ENCODE measurements at places on chromosomes 16 and 17.

DNA sequence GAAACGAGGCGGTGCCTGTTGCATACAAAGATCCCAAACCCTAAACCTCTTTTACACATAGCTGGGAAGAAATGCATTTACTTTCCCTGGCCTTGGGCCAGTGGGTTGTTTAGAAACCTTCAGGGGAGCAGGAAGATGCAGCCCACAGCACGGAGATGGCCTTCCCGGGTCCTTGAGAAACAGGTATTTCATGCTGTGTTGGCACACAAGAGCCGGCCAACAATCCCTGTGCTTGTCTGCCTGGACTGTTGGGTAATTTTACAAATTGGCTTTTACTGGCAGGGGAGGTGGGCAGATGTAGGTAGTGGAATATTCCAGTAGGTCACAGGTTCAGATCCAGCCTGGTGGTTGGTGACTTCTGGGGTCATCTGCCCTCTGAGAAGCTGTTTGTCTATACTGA, 148.0 kb downstream of the FOXL1 start:
- DNase-seq = no peak

DNA sequence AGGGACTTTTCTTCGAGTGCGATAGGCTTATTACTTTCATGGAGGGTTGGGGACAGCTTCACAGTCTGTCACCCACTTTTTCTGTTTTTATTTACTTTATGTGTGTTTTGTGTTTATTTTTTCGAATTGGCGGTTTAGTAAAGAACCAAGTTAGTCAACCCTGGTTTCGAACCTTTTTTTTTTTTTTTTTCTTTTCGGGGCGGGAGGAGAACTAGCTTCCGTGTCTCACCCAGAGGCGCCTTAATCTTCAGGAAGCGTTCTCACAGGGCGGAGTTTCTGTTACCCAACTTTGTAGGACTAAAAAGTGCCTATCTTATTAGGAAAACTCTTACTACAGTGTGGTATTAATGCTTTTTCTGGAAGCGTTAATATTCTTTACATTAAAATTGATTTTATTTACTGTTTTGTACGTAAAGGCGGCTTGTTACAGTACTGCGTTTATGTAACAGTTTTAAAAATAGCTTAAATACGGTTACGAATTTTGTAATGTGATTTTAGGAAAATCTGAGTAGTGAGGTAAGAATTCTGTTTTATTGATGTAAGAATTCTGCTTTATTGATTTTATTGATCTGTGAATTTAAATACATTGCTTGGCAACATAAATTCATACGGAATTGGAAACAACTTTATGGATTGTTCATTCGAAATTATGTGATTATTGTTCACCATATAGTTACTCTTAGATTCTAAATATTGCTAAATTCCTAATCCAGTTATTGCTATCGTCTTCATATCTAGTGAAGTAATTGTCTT, 885 bp downstream of the ZNF207 start:
- peak; percentile 68 for DNase-seq

DNA sequence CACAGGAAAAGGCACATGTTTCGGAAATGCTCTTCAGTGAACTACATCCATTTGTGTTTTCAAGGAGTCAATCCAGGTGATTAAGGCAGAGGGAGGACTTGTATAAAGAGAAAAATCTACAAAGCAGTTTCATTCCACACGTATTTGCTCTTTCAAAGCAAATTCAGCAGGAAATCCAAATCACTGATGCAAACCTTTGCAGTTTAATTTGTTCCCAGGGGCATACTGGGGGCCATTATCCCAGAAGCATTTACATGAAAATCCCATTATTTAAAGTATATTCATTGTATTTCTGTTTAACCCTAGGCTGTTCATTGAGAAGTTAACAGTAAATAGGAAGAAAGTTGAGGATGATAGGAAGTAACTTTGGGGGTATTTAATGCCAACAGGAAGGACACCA, 147.9 kb downstream of the PMP22 start:
- DNase-seq = no peak

GRCh38 chr17:1329745-1330343, 50.4 kb downstream of the TRARG1 start:
- DNase-seq = no peak

DNA sequence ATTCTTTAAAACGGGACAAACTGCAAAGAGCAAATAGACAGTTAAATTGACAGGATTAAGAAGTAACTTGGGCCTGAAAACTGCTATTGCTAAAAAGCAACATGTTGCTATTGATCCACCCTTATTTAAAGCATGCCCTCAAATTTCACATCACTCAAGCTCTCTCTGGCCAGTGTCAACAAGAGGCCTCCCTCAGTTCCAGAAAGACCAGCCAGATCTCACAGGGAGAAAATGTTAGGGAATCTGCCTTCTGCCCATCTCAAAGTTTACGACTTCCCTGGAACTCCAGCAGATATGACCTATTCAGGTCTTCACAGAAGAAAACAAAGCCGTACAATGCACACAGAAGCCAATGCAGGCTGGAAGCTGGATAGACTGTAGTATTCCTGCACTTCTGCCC, 8.9 kb downstream of the CFAP20 start:
- DNase-seq = no peak
